ENCODE measurements at places on chromosomes 5 and 9.

GRCh38 chr5:98200726-98201541 is 572.5 kb upstream of the RGMB start:
- no peak for DNase-seq

DNA sequence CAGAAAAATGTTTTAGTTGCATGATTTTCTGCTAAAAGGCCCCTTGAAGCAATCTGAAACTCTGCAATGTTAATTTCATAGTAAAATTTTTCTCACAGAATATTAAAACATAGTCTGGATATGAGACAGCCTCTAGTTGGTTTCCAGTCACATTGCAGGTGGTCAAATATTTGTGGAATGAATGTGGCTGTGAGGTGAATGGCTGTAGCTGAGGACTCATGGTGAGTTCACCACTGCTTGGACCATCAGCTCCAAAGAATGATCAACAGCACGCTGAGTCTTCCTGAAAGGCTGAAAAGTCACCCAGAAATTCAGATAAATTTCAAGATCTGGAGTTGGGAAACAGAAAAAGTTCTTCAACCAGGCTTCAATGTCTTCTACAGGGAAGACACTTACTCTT is 79.8 kb downstream of the MAT2B start:
- DNase-seq = no peak

- no peak for DNase-seq
Observed at GRCh38 chr5:142296914-142297417, 27.9 kb downstream of the SPRY4 start.

DNA sequence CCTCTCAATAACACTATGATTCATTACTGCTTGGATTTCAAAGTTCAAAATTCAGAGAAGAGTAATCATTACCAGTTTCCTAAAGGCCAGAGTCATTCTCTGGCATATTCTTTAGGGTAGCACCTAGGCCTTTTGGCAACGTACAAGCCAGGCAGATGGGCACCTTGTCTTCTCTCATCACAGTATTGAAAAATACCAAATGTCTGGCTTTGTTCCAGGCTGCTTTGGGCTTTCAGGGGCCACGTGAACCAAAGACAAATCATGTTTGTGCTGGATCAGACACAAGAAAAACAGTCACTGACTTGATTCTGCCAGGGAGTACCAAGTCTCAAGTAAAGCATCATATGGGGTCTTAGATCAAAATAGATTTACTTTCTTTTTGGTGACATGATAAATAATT is 15.5 kb downstream of the MEGF9 start:
- no peak for DNase-seq

DNA sequence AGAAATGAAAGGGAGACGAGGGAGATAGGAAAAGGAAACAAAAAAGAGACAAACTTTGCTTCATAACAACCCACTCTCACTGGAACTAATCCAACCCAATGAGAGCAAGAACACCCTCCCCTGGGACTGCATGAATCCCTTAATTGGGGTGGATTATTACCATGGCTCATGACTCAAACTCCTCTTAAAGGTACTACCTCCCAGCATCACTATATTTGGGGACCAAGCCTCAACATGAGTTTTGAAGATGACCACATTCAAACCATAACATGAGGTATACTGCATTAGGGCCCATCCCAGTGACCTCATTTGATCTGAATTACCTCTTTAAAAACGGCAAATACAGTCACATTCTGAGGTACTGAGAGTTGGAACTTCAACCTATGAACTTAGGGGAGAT is 8.0 kb downstream of the MTAP start:
- no peak for DNase-seq

DNA sequence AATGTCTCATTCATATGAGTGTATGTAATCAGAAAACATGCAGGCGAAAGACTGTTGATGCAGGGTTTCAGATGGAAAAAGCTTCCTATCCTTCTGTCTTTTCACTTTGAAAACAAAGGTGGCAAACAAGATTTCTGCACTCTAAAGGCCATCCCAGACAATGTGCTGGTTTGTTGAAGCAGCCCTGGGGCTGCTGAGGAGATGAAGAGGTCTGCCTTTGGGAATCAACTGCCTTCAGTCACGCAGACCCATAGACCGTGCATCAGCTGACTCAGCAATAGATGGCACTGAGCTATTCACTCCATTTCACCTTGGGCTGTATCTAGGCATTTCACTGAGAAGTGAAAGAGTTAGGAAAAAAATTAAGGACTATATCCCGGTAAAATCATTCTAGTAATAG is 60.5 kb upstream of the C5orf46 start:
- DNase-seq = no peak

- no peak for DNase-seq
Observed at GRCh38 chr9:92982130-92982529, 34.8 kb downstream of the FGD3 start.

- DNase-seq = no peak
Observed at GRCh38 chr5:122704247-122705036, 70.4 kb upstream of the SNX2 start.

GRCh38 chr9:10050016-10050415 is 562.8 kb downstream of the PTPRD start:
- DNase-seq = no peak

DNA sequence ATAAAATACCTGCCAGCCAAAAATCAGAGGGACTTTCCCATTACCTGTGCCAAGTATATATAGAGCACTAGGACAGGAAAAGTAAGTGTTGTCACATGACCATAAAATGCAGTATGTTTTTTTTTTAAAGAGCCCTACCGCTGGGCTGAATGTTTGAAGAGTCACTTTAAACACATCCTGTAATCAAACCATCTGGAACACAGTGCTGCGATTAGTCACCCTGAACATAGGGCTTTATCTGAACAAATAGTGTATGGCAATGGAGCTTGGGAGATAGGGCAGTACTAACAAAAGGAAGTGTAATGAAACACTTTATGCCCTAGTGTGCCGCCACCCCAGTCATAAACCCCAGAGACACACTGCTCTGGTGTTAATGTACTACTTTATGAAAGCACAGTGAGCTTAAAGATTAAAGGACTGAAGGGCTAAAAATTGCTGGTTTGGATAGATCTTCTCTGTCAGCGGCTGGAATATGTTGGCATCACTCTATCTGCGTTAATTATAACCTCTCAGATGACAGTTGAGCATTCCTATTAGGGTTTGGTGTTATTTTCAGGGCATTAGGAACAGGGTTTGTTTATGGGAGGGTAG is 90.4 kb downstream of the ZNF608 start:
- DNase-seq = no peak

DNA sequence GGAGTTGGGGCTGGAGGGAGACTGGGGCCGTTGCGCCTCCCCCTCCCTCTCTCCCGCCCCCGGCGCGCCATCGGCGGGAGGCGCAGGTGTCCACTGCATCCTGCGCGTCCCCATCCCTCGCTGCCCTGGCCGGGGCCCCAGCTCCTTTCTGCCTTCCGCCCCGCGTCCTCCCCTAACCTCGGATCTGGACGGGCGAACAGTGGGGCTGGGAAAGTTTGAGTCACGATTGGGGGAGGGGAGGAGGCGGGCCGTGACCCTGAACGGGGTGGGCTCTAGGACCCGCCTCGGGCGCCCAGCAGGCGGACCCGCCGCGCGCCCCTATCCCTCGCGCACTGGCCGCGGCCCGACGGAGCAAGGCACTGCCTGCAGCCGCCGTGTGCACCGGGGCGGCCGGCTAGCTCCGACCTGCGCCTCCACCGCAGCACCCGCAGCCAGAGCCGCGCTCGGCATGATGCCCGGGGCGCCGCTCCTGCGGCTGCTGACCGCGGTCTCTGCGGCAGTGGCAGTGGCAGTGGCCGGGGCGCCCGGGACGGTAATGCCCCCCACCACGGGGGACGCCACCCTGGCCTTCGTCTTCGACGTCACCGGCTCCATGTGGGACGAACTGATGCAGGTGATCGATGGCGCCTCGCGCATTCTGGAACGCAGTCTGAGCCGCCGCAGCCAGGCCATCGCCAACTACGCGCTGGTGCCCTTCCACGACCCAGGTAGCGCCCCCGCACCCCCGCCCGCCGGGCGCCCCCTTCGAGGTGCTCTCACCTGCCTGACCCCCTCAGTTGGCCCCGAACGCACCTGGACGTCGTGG is at the start of gene HMCN2:
TSS of gene HMCN2 (plus strand) at position 330 of the 805 bp plus-strand sequence. CDS start at position 449, 119 bp downstream.
- peak; percentile 86 for DNase-seq

- peak; percentile 72 for DNase-seq
Observed at GRCh38 chr9:91818225-91818585, 131.8 kb downstream of the ROR2 start.

- no peak for DNase-seq
Observed at GRCh38 chr5:168786147-168786546, 207.0 kb upstream of the PANK3 start.

- peak; percentile 40 for DNase-seq
Observed at GRCh38 chr5:133348406-133348805, 263.9 kb downstream of the FSTL4 start.

DNA sequence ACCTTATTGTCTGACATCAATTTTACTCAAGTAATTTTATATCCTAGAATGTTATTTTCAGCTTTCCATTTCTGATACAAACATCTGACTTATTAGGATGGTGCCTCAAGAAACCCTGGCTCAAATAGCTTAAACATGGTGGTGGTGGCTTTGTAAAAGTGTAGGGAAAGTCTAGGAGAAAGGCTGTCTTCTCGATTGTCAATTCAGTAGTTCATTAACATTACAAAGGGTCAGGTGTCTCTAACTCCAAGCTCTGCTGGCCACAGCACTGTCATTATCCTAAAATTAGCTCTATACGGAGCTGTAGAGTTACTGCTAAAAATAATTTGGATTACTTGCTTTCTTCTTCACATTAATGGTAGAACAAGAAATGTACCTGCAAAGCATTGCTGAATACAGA is 1360.1 kb upstream of the CDH6 start:
- no peak for DNase-seq

GRCh38 chr5:154466671-154467070 is 11.4 kb downstream of the HAND1 start:
- no peak for DNase-seq

GRCh38 chr5:107968998-107969397 is 298.3 kb upstream of the EFNA5 start:
- no peak for DNase-seq

GRCh38 chr9:104725014-104725413 is 22.5 kb upstream of the NIPSNAP3A start:
- no peak for DNase-seq

GRCh38 chr5:17436761-17437221 is 61.2 kb upstream of the TAF11L2 start:
- DNase-seq = no peak

GRCh38 chr9:128026255-128026772 is 40.8 kb downstream of the NAIF1 start:
- DNase-seq = no peak

GRCh38 chr9:125965477-125965876 is 218.3 kb downstream of the PBX3 start:
- no peak for DNase-seq

DNA sequence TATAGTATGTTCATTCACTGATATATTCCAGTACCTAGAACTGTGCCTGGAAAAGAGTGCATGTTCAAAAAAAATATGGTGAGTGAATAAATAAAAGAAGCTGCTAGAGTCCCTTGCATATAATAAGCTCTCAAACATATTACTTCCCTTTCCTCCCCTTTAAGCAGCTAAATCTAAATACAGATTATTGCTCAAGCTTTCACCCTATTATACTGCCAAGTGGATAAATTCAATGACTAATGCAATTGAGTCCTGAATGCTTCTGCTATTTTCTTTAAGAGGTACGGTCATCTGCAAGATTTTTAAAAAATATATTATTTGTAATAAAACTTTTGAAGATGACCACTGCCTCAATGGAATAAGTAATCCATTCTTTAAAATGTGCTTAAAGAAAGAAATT is 248.4 kb downstream of the PLK2 start:
- no peak for DNase-seq

- DNase-seq = no peak
Observed at GRCh38 chr9:86705490-86705889, 241.8 kb downstream of the GAS1 start.

DNA sequence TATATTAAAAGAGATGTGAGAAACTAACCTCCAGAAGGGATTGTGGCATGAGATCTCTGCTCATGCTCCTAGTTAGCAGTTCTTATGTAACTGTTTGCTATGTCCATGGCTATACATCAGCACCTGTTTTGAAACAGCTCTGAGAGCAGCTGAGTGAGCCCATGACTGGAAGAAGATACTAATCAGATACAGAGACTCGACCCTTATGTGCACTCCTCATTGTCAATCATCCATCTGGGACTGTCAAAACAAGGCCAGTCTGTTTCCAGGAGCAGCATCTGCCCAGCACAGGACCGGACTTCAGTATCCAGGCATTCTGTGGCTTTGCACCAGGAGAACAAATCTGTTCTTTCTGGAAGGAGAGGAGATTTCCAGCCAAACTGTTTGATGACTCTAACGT is 77.7 kb downstream of the EFNA5 start:
- no peak for DNase-seq

DNA sequence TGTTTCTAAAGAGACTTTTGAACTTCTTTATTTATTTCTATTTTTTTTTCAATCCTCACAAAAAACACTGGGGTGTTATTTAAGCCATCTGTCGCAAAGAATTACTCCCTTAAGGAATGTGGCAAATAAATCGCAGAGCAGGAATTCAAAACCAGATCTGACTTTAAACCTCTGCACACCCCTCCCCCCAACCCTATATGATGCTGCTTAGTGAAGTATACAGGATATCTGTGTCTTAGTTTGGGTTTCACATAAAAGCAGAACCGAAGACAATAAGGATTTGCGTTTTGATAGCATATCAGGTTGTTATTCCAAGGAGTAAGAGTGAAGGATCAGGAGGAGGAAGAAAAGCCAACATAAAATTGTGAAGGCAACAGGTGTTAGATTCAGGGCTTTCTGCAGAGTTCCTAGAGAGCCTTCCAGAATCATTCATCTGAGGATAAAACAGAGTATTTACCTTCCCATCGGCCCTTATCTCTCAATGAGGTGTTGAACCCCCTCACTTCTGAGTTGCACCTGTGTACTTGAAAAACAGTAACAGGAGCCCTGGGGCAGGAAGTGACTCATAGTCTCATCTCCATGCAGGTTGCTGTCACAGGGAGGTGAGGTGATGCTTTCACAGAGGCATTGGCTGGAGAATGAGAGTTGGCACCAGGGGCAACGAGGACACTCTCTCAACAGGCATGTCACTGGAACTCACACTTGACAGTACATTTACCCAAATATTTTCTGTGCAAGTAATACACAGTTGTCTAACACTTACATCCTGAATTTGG is 33.5 kb upstream of the DMRT3 start:
- no peak for DNase-seq

GRCh38 chr5:34803974-34804732 is 34.8 kb upstream of the TTC23L start:
- no peak for DNase-seq

GRCh38 chr5:168207450-168208029 is 83.9 kb upstream of the WWC1 start:
- no peak for DNase-seq

- no peak for DNase-seq
Observed at GRCh38 chr9:96522366-96522765, 72.4 kb downstream of the HABP4 start.

DNA sequence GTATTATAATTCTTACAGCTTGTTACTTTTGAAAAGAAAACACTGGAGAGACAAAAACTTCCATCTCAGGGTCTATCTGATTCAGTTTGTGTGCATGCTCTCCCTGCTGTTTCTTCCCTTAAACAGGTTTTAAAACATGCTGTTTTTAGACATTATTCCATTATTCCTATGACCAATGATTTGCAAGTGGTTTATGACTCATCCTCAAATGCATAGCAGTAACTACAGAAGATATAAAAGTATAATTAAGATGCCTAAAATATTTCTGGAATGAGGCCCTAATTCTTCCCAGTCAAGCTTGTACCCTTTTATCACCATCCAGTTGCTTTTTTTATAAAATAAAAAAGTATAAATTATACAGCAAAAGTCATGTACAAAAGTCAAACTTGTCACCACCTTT is 3.7 kb downstream of the DTWD2 start:
- DNase-seq = no peak

GRCh38 chr9:7137571-7137970 is 379.8 kb downstream of the KDM4C start:
- no peak for DNase-seq

GRCh38 chr5:285991-286557 is 14.6 kb downstream of the PDCD6 start:
- DNase-seq = peak; percentile 55
